Type B pancreatic cell (in vitro differentiated cells): ENCODE measurements at places on chromosomes 16 and 17. TPM values are rescaled to one million over a fixed set of nuclear protein-coding genes. Genes with fewer than 3 reads are reported as not detected.

DNA sequence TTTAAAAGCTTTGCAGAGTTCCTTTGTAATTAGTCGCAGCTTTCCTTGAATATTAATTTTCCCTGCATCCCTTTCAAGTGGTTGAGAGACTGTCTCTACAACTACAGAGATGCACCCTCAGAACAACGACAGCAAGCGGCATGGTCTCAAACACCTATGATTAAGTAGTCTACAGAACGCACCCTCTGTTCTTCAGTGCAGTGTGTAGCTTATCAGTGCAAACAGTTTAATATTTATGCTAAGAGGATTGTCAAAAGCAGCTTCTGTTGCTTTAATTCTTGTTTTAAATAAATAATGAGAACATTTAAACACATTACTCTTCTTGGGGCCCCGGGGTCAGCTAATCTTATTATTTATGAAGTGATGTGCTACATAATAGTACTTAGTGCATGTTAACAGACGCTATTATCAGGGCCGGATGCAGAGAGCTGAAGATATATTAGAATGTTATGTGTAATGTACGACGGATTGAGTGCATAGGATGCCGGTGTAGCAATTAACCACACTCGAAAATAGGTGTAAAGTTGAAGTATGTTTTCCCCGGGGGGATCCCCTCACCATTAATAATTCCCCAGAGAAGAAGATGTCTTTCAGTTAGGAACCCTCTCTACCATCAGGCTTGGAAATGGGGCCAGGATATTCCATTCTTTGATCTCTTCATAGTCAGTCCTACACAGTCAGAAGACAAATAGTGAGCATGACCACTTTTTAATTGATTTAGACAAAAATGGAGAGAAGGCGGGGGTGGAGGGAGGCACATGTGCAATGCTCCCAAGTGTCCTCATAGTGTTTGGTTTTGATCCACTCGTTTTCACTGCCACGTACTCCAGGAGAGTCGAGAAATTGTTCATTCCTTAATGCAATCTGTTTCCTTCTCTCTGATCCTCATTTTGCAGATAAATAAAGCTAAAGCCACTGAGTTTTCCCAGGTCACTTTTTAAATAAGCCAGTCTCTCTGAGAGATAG is 176.3 kb downstream of the IRX3 start:
- DNase-seq, result no peak

GRCh38 chr17:75783069-75783783 is 1.4 kb upstream of the UNK start:
- no peak for DNase-seq

GRCh38 chr16:55433535-55433934 is 45.5 kb upstream of the MMP2 start:
- no peak for DNase-seq

DNA sequence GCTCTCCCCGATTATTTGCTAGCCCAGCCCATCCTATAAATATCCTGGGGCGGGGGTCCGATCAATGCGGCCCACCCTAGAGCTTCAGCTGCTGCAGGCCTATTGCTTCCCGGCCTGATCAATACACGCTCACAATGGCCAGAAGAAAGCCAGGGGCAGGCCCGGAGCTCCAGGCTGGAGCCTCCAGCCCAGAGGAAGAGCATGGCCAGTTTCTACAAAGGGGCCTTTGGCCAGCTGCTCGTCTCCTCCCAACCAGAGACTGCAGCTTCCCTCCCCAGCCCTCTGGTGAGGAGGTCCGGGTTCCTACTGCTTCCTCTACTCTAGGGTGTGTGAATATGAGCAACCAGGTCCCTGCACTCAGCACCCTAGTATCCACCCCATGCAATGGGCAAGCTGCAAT is 36.7 kb downstream of the SALL1 start:
- no peak for DNase-seq

GRCh38 chr17:81534157-81535006 is 6.2 kb downstream of the FSCN2 start:
- no peak for DNase-seq

GRCh38 chr17:50943575-50943933 is 77.4 kb upstream of the TOB1 start:
- DNase-seq, result no peak

GRCh38 chr16:66622863-66623262 is 18.4 kb downstream of the CMTM3 start:
- DNase-seq, result no peak

DNA sequence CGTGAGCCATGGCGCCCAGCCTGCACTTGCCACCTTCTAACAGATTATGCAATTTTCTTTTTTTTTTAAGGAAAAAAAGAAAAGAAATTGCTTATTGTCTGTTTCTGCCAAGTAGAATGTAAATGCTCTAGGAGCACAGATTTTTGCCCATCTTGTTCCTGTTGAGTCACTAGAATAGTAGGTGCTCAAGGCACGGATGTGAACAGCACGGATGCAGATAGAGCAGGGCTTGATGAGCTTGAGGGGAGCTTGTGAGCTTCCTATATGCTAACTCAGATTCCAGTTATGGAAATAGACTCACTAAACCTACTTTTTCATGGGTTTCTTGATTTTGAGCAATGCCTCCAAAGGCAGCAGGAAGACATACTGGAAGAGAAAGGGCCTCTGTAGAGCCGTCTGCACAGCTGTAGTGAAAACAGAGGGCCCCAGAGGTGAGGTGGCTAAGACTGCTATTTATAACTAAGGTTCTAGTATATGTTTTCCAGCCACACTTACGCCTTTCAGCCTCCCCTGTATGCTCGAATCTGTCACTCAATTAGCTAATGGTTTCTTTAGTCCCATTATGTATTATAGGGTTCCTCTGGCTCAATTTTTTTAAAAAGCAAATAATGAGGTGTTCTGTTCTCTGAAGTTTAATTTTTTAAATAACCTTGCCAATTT is 72.8 kb downstream of the WWP2 start:
- DNase-seq, result no peak

DNA sequence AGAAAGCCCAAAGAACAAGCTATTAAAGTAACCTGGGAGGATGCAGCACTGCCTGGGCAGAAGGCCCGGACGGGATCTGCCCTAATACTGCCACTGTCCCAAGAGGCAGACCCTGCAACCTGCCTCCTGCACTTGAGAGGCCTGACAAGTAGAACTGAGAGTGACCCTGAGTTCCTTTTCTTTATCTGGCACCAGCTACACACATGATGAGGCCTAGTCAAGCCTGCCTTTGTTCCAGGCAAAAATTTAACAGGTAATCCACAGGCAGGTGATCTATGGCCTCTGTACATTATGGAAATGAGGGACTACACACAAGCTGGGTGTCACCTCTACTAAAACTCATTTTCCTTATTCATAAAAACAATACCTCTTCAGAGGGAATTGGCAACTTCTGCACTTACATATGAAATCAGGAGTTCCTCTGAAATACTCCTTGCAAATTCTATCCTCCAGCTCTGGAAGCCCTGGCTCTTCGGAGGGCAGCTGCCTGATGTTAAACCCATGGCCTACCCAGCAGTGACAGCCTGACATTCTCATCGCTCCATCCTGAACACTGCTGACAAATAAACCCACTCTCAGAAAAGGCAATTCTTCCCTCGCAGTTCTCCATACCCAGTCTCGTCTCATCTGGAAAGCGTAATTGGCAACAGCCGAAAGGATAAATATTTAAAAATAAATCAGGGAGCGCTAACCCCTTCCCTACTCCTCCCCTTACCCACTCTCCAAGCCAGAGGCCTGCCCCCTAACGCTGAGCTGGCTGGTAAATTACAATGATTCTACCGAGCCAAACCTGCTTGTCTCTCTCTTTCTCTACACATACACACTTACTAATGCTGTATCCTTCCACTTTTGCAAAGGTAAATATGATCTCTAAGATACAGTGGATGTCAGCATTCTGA is 2.5 kb upstream of the ZFHX3 start:
- no peak for DNase-seq

DNA sequence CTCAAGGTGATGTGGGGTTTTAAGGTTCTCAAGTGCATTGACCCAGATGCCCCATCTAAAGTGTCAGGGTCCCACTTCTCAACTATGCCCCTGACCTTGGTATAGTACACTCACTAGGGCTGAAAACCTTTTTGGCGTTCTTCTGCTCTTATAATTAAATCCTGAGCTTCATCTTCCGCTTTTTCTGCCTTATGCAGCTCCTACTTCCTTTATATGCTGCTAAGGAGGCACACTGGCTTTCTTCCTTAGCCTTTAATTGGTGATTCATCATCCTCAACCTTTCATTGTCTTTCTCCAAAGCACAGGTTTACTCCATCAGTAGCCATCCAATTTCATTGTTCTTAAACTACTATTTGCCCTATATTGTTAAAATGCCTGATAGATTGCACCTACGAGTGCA is 5.3 kb upstream of the NF1 start:
- DNase-seq, result no peak

DNA sequence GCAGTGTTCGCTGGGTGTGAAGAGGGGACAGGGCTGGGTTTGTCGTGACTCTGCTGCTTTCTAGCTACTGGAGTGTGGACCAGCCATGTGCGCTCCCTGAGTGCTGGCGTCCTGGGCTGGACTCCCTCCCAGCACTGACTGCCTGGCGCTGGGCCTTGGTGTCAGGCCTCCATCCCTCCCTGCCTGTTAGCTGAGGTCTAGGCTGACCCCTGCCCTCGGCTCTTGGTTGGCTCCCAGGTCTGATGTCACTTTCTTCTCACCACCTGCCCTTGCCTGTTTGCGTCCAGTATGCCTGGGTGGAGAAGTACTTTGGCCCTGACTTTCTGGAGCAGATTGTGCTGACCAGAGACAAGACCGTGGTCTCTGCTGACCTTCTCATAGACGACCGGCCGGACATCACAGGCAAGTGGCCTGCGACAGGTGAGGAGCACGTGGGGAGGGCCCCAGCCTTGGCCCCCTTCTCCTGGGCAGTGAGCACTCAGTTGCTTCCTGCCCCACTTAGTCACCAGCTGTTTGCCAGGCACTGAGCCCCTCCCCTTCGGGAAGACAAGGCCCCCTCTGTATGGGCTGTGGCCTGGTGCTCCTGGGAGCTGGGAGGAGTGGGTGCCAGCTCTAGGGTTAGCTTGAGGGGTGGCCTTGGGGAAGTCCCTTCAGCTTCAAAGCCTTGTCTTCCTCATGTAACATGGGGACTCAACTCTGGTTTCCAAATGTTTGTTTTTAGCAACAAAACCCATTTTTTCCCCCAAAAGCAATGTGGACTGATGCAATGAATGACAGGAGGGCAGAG is 41.5 kb downstream of the NT5M start:
- DNase-seq, result no peak

- DNase-seq, result no peak
Measured at GRCh38 chr16:70590722-70591415, 55.5 kb upstream of the IL34 start.

- DNase-seq, result no peak
Measured at GRCh38 chr17:27294689-27295630, 1.0 kb downstream of the WSB1 start.

GRCh38 chr16:8572063-8572918 is 18.0 kb downstream of the TMEM114 start:
- no peak for DNase-seq

- no peak for DNase-seq
Measured at GRCh38 chr16:19145010-19145409, 23.0 kb upstream of the SYT17 start.

- no peak for DNase-seq
Measured at GRCh38 chr16:1890024-1890707, 18.2 kb upstream of the MEIOB start.

- DNase-seq, result no peak
Measured at GRCh38 chr17:7014995-7015958, 2.9 kb downstream of the RNASEK start.

The DNAH9 gene
- 0.31 and 6.2 TPM in 2 replicates for total RNA-seq

The KRTAP2-2 gene
- not detected in 2 replicates for total RNA-seq

The DNAAF8 gene
- 0.74 and 2.6 TPM in 2 replicates for total RNA-seq

The ETV4 gene
- 18.3 and 28.2 TPM in 2 replicates for total RNA-seq

The AMZ2 gene
- total RNA-seq, result 68.8 and 75.6 TPM in 2 replicates

The HOXB6 gene
- total RNA-seq, result 17.6 and 20.3 TPM in 2 replicates
